A549 treated with GW870086 at 1 μM for 4 hours (cell line): ENCODE measurements at places on chromosomes 6 and 20. TPM values are rescaled to one million over a fixed set of nuclear protein-coding genes. Genes with fewer than 3 reads are reported as not detected.

PRND gene
- not detected in 5 replicates for total RNA-seq

FAM8A1 gene
- 3.2 to 5.1 TPM (median 5.0 TPM) in 5 replicates for total RNA-seq

LTB gene
- 0.21 to 0.65 TPM (median 0.29 TPM) in 4 of 5 replicates, not detected in the other for total RNA-seq

HLA-DOA gene
- total RNA-seq = 0.03 to 0.14 TPM in 2 of 5 replicates, not detected in the others

PTK7 gene
- 3.7 to 5.3 TPM (median 4.4 TPM) in 5 replicates for total RNA-seq

SOX4 gene
- total RNA-seq = 6.5 to 11.3 TPM (median 9.5 TPM) in 5 replicates
